Sigmoid colon (tissue), 7 donors: ENCODE measurements at places on chromosomes 2 and 18. TPM values are rescaled to one million over a fixed set of nuclear protein-coding genes. Genes with fewer than 3 reads are reported as not detected.

GRCh38 chr2:146228466-146229058, 1616.3 kb upstream of the ACVR2A start:
- no peak for DNase-seq

DNA sequence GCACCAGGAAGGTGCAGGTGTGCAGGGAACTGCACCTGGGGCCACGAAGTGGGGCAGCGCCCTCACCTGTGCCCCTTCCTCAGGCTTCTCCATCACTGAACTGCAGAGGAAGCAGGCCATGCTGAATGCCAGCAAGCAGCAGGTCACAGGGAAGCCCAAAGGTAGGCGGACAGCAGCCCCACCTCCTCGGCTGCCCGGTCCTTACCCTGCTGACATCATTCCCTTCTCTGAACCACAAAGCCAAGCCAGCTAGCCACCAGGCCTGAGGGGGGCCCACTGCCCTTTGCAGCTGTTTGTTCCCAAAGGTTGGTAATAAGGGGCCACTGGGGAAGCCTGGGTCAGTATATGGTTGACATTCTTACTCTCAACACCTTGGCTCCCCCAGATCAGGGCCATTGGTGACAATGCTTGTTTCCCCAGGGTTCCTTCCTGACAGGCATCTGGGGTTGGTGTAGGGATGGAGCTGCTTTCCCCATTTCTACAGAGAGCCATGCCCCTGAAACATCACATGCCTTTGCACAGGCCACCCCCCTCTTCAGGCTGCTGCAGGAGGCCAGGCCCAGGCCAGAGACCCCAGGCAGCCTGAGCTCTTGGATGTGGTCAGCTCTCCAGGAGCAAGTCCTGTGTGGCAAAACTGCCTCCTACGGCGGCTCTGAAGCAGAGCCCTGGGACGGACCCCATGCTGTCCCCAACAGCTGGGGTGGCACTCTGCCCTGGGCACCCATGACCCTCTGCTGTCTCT, 47.8 kb downstream of the FAM168B start:
- peak; percentile 55 for DNase-seq

UGT1A9 gene
- polyA plus RNA-seq = 0.36 TPM

- DNase-seq = no peak
Observed at GRCh38 chr2:45895241-45895861, 243.9 kb downstream of the PRKCE start.

DNA sequence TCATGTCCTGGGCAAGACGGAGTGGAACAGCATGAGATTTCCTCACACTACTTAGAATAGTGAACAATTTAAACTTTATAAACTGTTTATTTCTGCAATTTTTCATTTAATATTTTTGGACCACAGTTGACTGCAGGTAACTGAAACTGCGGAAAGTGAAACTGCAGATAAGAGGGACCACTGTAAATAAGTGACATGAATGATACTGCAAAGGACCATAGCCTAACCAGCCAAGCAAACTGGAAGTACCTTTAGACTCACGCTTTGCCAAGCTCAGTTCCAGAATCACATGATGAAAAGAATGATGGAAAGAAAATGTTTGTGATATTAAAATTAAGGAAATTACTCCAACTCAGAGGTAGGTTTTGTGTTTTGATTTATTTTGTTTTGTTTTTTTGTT, 94.6 kb upstream of the ITGA4 start:
- DNase-seq = no peak

GRCh38 chr2:46803911-46804670, 111.5 kb downstream of the MCFD2 start:
- DNase-seq = peak; percentile 47

- no peak for DNase-seq
Observed at GRCh38 chr2:150224321-150224720, 263.1 kb downstream of the RND3 start.

- no peak for DNase-seq
Observed at GRCh38 chr2:85718885-85719492, 24.8 kb downstream of the GNLY start.

DNA sequence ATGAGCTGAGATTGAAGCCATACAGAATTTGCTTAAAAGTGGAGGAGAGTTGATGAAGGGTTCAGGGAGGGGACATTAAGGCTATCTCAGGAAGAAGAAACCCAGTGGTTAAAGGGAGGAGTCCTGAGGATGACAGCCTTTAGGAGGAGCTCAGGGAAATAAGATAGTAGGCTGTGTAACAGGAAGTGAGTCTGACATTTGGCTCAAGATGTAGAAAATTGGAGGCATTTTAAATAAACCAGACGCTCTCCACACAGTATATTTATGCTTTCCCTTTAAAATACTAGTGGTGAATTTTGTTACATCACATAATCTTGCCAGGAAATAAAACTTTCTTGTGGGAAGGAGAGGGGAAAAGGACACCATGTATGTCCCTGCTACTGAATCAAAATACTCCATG, 11.6 kb downstream of the KCNH7 start:
- no peak for DNase-seq

DNA sequence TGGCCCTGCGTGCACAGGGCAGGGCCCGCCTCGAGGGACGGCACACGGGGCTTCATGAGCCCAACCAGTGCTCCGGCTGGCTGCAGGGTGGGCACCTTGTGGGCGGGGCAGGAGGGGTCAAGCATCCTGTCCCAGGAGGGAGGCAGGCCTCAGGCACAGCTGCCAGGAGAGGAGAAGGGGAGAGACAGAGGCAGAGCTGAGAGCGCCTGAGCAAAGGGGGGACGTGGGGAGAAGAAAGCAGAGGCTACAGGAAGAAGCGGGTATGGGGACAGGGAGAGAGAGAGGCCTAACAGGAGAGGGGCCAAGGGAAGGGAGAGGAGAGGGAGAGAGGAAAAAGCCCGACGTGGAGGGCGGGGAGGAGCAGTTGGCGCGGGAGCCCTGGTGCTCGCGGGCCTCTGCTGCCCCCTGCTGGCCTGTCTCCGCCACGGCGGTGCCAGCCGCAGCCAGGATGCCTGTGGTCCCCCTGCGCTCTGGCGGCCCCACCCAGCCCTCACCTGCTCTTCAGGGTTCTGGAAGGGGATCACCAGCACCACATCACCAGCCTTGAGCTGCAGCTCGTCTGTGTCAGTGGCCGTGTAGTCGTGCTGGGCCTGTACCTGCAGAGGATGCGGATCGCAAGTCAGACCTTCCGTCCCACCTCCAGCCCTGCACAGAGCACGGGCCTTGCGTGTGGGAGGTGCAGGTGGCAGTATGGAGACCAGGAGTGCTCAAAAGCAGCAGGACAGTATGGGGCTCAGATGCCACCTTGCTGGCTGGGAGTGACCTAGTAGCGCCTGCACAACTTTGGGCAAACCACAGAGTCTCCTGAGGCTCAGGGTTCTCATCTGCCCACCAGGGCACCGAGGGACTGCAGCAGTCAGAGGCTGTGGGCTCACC, 56.8 kb downstream of the BIN1 start:
- peak; percentile 78 for DNase-seq

- DNase-seq = no peak
Observed at GRCh38 chr2:210046851-210047500, 44.5 kb downstream of the RPE start.

DNA sequence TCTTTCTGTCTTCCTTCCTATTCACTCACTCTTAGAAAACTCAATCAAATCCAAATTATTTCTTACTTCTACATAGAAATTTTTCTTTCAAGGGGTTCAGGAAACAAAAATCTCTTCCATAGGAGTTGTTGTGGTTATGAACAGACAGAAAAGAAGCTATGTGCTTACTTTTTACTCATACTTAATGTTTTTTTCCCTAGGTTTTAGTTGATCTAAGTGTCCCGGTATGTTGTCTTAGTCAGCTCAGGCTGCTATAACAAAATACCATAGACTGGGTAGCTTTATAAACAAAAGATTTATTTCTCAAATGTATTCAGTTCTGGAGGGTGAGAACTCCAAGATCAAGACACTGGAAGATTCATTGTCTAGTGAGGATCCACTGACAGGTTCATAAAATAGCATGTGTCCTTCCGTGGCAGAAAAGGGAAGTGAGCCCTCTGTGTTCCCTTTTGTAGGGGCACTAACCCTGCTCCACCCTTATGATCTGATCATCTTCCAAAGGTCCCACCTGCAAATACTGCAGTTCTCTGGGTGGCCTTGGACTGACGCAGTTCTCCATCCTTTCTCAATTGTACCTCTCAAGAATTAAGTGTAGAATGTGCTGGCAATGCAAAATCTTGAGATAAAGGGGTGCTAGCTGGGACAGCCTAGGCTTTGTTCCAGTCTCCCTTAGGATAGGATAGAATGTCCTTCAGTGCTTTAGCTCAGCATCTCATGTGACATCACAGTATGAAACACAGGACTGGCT, 14.4 kb upstream of the VRK2 start:
- no peak for DNase-seq

GREB1 gene
- polyA plus RNA-seq = 0.46 TPM

GRCh38 chr2:142605421-142605820, 272.0 kb upstream of the KYNU start:
- no peak for DNase-seq

KLHL30 gene
- polyA plus RNA-seq = 0.19 TPM

- DNase-seq = no peak
Observed at GRCh38 chr2:156890529-156891148, 366.9 kb upstream of the GALNT5 start.

CHRNG gene
- not detected for polyA plus RNA-seq

DES gene
- 264 TPM for polyA plus RNA-seq

- no peak for DNase-seq
Observed at GRCh38 chr18:45566025-45566740, 49.1 kb upstream of the SLC14A2 start.

- no peak for DNase-seq
Observed at GRCh38 chr2:177235855-177236437, 23.4 kb downstream of the HNRNPA3 start.

- DNase-seq = peak; percentile 72
Observed at GRCh38 chr2:42046819-42047487, 868 bp upstream of the PKDCC start.

PPP4R3B gene
- 29.4 TPM for polyA plus RNA-seq

GRCh38 chr2:36801088-36801487, 104.6 kb downstream of the VIT start:
- DNase-seq = no peak

DNA sequence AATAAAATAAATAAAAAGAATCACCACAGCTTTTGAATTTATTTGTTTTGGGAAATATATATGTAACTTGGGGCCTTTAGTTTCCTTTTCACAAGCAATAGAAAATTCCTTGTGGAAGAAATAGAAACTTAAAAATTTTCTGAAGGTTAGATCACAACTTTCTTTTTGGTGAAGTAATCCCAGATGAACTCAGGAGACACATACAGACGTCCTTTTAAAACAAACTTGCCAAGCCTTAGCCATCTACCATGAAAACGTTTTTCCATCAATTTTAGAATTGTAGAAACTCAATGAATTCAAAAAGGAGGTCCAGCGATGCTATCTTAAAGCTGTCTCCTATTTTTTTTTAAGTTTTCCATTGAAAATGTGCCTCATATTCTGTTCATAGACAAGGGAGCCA, 225.6 kb downstream of the ASXL3 start:
- DNase-seq = no peak
